ENCODE measurements at places on chromosomes 12 and 14. TPM values are rescaled to one million over a fixed set of nuclear protein-coding genes. Genes with fewer than 3 reads are reported as not detected.

GRCh38 chr12:56878010-56878339 is 56.2 kb downstream of the SDR9C7 start:
- DNase-seq: no peak

- no peak for DNase-seq
Observed at GRCh38 chr12:68065687-68066086, 76.4 kb downstream of the IFNG-AS1 start.

- DNase-seq: no peak
Observed at GRCh38 chr14:105503935-105504692, 13.1 kb downstream of the TEDC1 start.

- no peak for DNase-seq
Observed at GRCh38 chr12:101074940-101075680, 134.9 kb downstream of the SLC5A8 start.

DNA sequence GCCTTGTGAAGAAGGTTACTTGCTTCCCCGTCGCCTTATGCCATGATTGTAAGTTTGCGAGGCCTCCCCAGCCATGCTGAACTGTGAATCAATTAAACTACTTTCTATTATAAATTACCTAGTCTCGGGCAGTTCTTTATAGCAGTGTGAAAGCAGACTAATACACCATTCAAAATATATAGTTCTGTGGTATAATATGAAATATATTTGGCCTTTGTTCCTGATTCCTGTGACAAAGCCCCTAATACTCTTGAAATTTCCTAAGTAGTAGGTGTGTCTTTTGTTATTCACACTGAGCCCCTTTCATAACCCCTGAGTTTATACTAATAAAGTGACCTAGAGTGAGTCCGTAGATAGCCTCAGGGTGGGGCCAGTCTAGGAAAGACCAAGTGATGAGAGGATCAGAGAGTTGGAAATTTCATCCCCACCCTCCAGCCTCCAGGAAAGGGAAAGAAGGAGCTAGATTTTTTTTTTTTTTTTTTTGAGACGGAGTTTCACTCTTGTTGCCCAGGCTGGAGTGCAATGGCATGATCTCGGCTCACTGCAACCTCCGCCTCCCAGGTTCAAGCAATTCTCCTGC is 19.4 kb upstream of the STRN3 start:
- no peak for DNase-seq

- no peak for DNase-seq
Observed at GRCh38 chr12:27296674-27297073, 36.0 kb upstream of the BMAL2 start.

GRCh38 chr12:78038986-78039385 is 208.3 kb downstream of the NAV3 start:
- DNase-seq: no peak

DNA sequence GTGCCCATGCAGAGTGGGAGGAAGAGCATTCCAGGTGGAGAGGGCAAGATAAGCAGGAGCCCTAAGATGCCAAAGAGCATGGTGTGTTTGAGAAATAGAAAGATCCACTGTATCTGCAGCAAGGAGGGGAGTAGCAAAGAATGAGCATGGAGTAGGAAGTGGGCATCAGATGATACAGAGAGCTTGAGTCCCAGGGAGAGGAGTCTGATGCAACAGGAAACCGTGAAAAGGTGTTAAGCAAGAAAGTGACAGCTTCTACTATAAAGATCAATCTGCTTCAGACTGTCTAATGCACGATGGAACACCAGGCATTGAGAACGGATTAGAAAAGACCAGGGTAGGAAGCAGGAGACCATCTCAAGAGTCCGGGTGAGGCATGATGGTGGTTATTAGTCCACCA is 12.3 kb upstream of the GPRC5D start:
- no peak for DNase-seq

DNA sequence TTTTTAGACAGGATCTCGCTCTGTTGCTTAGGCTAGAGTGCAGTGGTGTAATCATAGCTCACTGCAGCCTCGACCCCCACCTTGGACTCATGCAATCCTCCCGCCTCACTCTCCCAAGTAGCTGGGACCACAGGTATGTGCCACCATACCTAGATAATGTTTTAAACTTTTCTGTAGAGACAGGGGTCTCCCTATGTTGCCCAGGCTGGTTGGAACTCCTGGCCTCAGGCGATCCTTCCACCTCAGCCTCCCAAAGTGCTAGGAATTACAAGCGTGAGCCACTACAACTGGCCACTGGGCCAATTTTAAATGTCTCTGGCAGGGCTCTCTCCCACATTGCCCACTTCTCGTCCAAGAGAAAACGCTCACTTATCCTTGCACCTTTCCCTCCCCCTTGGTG is 66.5 kb upstream of the DACT1 start:
- DNase-seq: no peak

CFL2 gene
- 164 TPM for total RNA-seq

CARMIL3 gene
- not detected for total RNA-seq

DPY19L2 gene
- 3.7 TPM for total RNA-seq
